ENCODE measurements at places on chromosomes 7 and 10.

DNA sequence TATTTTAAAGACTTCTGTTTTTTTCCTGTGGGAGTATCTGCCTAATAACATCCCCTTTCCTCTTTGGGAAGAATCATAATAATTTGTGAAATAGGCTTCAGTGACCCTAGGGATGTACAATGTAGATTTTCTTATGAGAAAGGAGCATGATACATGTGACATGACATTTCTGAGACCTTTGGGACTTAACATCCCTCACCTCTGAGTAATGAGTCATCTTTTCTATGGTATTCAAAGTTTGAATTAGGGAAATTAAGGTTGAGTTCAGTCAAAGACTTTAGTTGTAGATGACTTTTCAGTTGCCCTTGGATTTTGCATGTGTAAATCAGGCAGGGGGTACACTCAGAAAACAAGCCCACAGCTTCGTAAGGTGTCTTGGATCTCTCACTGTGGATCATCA, 14.3 kb downstream of the GRK5 start:
- no peak for DNase-seq

DNA sequence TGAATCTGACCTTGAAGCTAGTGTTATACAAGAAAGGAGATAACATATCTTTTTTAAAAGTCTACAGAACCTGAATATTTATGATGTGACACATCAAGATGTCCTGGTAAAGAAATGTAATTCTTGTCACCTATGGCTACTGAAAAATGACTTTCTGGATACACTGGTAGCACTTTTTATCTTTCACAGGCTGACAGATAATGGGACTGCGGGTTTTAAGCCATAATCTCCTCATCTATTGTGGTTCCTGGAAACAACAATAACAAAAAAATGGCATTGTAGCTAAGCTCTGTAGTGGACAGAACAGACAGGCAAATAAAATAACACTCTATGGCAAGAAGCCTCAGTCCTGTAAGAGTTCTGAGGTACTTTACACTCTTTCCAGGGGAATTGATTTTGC, 31.6 kb upstream of the YAE1 start:
- DNase-seq, result no peak

DNA sequence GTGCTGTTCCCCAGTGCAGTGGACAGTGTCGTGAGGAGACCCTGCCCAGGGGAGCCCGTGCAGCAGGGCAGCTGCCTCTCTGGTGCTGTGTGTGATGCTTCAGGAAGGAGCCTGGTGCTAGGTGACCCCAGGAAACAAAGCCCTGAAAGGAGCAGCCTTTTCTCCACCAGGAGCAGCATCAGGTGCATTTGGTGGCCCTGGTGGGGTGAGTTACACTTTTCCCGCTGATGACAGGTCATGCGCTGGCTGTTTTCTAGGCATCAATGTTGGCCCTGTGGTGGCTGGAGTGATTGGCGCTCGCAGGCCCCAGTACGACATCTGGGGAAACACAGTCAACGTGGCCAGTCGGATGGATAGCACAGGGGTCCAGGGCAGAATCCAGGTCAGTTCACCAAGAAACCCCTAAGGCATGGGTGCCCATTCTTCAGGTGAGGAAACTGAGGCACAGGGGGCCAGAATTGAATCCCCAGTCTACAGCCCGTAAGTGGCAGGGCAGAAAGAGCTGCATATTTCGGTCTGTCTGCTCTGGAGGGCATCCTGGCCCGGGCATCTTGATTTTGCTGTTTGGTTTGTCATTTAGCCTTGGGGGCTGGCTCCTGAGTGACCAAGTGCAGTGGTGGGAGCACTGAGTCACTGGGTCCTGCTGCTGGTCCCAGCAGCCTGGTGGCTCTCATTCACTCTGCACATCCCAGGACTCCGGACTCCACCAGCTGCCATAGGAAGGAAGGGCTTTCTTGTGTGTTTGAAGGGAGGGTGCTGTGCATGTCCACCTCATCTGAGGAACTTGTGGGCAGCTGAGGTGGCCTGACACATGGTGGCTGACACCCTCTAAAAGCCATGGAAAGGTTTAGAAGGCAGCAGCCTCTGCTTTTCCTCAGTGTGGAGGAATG, 136.3 kb downstream of the ADCY1 start:
- DNase-seq, result no peak

- DNase-seq, result no peak
Measured at GRCh38 chr10:22278441-22278782, 37.8 kb upstream of the COMMD3 start.

GRCh38 chr7:24572016-24572392, 1.2 kb upstream of the PALS2 start:
- DNase-seq, result no peak

DNA sequence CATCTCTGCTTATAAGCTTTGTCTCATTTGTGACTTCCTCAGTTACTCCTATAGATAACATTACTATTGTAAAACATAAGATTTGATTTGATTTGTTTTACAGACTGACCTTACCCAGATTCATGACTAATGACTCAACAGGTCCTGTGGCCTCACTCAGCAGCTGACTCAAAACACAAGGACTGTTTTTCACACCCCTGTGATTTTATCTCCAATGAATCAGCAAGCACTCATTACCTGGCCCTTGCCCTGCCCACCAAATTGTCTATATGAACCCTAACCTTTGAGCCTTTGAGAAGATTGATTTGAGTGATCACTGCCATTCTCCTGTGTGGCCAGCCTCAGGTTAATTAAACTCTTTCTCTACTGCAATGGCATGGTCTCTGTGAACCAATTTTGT, 1064.6 kb upstream of the LRRTM3 start:
- DNase-seq, result no peak

DNA sequence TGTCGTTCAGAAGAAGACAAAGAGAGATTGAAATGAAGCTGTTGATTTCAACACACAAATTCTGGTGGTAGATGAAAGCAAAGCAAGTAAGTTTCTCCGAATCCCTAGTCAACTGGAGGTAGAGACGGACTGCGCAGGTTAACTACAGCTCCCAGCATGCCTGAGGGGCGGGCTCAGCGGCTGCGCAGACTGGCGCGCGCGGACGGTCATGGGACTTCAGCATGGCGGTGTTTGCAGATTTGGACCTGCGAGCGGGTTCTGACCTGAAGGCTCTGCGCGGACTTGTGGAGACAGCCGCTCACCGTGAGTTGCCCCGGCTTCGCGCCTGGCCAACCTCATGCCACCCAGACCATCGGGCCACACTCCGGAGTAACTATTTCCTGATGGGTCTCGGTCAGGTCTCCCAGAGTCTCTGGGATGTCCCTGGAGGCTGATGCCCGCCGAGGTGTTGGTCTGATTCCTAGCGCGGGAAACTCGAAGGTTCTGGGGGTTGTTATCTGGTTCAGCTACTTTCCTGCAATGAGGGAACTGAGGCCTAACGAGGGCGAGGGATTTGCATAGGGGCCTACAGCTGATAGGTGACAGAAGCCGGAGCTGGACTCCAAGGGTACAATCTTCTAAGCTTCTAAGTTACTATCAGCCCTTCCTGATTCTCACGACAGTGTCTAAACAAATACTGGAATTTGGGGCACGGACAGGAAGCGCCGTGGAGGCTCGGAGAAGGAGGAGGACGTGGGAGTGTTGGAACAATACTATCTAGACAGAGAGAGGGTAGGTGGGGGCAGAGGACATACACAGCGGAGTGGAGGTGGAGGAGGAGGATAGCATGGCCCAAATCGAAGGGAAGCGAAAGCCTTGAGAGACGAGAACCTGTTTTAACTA, at the start of gene RPP30:
RPP30 (plus strand) TSS at position 209 of the 882 bp plus-strand sequence; CDS start at position 222, 13 bp downstream.
- DNase-seq, result peak; percentile 52

DNA sequence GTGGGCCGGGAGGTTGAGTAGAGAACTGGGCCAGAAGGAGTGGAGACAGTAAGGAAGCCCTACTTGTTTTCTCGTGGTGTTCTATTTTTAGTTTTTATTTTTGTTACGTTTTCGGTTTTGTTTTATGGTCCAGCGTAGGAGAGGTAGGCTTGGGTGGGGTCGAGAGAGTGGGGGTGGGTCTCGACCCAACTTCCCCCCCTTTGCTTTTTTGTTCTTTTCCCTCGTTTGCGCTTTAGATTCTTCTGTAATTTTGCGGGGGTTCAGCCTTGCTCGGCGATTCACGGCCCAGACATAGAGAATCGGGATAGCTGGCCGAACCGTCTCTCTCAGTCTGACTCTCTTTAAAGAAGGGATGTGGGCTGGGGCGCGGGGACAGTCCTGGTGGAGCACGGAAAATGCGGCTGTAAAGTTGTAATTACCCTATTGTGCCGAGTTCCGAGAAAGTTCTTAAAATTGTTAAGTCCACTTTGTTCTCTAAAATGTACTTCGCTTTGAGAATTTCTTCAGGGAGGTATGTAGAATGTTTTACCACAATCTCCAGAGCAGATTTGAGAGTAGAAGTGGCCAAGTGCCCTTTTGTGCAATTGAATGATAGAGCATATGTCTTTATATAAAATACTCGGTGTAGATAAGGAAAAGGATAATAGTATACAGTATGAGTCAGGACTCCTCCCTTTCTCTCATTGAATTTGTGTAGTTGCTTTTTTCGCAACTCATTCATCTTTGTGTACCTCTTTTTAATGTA, 816 bp downstream of the DMTF1 start:
- DNase-seq, result no peak

DNA sequence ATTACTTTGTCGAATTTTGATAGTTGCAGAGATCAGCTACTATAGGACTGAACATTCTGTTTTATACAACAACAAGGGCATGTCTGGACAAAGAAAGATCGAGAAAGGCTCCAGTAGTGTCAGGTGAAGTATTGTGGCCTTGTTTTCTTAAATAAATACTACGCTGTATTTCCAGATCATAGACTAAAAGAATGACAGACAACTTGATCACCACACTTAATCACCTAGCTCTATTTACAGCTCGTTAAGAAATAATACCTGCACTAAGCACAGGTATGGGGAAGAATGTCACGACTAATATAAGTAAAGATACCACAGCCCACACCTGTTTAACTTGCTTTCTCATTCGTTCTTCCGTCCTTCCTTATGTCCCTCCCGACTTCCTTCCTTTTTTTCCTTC, 269.2 kb downstream of the HGF start:
- no peak for DNase-seq

- DNase-seq, result no peak
Measured at GRCh38 chr10:116190883-116191282, 82.1 kb downstream of the GFRA1 start.

DNA sequence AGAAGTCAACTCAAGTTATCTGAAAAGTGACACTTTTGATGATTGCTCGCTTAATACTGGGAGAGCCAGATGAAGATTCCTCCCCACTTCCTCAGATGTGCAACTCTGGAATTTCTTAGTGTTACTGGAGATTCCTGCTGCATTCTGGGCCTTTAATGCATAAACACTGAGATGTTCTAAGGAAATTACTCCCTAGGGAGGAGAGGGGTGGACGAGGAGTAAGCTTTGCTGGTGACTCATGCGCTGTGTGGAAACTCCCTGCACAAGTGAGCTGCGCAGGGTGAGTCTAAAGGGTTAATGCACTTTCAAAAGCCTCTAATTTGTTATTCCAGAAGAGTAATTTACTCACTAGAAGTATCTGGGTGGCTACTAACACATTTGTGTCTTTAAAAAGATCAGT, 46.3 kb downstream of the EGFR start:
- no peak for DNase-seq

GRCh38 chr7:43535810-43536585, 46.9 kb upstream of the STK17A start:
- DNase-seq, result no peak

DNA sequence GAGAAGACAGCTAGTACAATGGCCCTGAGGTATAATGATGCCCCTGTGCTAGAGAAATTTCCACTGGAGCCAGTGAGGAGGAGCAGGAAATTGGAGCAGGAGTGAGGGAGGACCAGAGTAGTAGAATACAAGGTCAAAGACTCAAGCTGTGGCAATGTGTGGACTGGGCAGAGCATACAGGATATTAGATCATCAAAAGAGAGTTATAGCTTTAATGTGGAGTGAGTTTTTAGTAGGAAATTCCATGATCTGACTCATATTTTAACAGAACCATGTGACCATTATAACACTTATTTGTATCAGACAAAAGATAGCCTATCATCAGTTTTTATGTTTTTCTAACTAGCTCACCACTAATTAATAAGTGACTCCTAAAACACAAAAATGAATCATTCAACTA, 154.1 kb downstream of the DGKB start:
- DNase-seq, result no peak

DNA sequence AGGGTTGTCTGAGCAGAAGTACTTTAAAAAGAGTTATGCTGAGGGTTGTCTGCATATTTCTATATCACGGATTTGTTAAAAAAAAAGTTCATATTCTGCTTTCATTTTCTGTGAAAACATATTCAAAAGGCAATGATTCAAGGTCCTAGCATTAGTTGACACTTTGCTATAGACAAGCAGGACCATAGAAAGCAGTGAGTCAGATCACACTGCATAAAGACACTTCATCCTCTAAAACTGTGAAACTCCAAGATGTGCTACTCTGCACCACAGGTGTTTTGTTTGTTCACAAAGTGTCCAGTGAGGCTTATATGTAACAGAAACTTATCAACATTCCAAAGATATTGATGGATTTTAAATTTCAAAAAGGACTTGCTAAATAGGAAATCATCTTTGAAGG, 47.0 kb downstream of the SPAM1 start:
- DNase-seq, result no peak

DNA sequence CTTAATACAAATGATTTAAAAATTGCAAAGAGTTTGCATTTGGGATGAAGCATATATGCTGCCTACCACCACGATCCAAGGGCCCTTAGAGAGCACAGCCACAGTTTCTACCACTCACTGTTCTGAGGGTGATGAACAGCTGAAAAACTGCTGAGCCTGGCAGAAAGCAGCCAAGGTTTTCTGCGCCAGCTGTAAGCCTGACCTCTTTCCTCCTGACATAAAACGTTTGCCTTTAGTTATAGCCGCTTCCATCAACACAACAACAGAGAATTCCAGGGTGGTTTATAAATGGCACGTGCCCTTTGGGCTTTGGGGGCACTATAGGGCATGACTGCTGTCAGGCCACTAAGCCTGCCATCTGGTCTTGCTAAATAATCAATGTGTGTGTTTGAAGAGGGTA, 222.8 kb downstream of the RELN start:
- DNase-seq, result no peak

GRCh38 chr10:127851661-127852194, 41.0 kb downstream of the CLRN3 start:
- DNase-seq, result no peak

DNA sequence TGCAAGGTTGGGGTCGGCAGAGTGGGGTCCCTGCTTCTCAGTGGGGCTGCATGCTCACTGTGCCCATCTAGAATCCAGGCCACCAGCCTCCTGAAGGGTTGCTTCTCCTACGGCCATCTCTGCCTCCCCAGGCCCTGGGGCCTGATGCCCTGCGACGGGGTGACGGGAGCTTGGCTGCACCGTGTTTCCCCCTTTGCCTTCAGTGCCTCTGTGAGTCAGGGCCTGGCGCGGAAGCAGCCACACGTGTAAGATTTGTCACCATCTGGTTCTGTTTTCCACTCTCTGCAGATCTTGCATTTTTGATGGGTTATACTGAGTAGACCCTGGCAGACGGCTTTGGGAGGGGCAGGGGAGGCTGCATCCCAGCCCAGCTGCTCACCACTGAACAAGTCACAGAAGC, 7.2 kb downstream of the ADAMTS14 start:
- DNase-seq, result no peak

- no peak for DNase-seq
Measured at GRCh38 chr10:68954904-68955303, 1.1 kb upstream of the DDX21 start.
